Activated CD8-positive, alpha-beta memory T cell treated with anti-CD3 and anti-CD28 coated beads, Interleukin-2, amount 10 ng/mL, durations not matched to agents 7 days and 5 days (primary cell): ENCODE measurements at places on chromosomes 3 and 15.
A peak's percentile ranks its signal among the peaks of the same experiment; 100 is the strongest.

DNA sequence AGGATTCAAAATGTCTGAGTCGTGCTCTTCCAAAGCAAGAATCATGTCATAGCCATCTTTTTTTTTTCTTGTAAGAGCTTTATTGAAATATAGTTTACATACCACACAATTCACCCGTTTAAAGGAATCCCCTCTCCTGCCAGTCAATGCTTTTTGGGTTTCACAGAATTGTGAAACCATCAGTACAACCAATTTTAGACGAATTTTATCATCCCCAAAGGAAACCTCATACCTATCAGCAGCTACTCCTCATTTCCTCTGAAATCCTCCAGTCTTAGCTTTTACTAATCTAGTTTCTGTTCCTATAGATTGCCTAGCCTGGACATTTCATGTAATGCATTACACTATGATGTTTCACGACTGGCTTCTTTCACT is 39.6 kb downstream of the ADIPOQ start:
- no peak for DNase-seq

DNA sequence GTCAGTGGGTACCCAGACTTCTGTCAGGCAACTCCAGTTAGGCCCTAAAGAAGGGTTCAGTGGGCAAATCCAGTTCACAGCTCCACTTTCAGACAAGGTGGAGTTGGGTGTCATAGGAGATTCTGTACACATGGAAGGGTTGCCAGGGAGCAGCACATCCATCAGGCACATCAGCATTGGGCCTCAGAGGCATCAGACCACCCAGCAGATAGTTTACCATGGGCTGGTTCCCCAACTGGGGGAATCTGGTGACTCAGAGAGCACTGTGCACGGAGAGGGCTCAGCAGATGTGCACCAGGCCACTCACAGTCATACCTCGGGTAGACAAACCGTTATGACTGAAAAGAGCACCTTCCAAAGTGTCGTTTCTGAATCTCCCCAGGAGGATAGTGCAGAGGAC is 27.2 kb downstream of the SYNM start:
- DNase-seq: no peak

DNA sequence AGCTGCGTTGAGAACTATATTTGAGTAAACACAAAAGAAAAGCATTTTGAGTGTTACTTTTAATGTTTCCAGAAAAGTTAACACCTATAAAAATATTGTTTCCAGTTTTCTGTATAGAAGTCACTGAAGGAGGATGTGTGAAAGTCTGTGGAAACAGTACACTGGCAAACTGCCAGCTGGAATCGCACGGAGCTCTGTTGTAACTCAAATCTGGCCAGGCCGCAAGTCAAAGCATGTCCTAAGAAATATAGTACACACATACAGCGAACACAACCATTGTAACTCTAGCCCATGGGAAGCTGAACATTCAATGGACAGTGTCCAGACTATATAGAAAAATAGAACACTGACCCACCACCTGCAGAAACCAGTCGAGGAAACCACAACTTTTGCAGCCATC is 657.2 kb downstream of the FHIT start:
- DNase-seq: no peak

DNA sequence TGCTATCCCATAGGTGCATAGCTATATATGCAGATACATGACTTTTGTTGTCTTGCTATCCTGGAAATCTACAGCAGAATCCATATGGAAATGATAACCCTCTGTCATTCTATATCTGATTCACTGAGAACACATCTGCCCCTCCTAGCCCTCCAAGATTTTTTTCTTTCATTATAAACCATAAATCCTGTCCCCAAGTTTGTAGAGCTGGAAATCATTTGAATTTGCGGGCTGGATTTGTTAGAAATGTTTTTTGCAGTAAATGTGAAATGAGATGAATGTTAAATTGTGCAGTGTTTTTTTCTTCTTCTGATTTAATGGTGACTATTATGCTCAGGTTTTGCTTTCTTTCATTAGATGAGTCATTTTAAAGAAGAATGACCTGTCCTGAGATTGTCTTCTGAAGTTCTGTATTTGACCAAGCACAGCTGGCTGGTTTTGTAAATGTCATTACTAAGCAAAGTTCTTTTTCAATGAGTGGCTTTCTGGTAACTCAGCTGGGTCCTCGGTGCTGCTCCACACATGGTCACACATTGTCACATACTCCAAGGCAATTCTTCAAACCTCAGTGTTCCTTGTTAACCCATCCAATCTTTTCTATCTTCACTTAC is 25.3 kb upstream of the ABHD17C start:
- DNase-seq: no peak

DNA sequence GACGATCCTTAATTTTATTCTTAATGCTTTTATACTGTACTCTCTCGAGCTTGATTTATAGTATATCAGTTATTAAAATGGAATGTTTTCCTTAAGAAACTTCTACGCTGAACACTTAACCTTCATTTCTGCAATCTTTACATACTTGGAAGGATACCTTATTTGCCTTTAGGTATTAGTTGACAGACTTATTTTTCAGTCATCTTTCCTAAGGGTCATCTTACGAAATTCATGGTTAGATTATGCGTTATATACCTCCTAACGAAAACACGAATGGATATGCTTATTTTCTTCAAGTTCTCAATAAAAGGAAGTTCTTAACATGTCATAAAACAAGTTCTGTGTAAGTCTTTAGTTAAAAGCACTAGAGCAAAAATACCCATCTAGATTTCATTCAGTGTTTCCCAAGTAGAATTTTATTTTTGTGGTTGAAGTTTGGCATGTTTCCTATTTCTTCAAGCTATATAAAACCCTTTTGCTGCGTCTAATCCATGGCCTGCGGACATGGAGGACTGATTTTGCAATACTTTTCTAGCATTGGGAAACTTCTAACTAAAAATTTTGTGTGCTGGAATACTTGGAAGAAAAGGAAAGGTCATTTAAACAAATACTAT is 231.3 kb downstream of the TP63 start:
- no peak for DNase-seq

DNA sequence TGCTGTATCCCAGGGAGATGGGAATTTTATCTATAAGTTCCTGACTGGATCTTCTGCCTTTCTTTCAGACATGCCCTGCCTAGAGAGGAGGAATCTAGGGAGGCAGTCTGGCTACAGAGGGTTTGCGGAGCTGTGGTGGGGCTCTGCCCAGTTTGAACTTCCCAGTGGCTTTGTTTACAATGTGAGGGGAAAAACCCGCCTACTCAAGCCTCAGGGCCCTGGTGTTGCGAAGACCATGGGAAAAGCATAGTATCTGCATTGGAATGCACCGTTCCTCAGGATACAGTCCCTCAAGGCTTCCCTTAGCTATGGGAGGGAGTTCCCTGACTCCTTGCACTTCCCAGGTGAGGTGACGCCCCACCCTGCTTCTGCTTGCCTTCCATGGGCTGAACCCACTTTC is 168.7 kb downstream of the TMEM108 start:
- no peak for DNase-seq

DNA sequence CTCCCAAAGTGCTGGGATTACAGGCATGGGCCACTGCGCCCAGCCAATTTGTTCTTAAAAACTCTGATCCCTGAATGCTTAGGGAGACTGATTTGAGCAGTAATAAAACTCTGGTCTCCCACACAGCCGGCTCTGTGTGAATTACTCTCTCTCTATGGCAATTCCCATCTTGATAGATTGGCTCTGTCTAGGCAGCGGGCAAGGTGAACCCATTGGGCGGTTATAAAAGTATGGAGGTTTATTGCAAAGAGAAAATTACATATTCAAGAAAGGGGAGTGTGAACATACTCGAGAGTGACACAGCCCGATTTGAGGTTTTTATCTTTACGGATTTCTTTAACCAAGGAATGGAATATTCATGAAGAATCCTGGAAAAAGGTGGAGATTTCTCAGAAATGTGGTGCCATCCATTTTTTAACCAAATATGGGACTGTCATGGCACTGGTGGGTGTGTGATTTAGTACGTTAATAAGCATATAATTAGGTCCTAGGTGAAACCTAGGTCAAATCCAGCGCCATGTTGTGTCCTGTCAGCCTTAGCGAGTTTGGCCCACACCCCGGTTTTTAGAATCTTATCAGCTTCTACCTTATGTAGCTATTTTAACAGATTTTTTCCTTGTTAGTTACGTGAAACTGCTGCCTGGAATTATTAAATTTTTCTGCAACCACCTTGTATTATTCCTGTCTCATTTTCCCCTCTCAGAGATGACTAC is 7.2 kb upstream of the GMPS start:
- DNase-seq: no peak

DNA sequence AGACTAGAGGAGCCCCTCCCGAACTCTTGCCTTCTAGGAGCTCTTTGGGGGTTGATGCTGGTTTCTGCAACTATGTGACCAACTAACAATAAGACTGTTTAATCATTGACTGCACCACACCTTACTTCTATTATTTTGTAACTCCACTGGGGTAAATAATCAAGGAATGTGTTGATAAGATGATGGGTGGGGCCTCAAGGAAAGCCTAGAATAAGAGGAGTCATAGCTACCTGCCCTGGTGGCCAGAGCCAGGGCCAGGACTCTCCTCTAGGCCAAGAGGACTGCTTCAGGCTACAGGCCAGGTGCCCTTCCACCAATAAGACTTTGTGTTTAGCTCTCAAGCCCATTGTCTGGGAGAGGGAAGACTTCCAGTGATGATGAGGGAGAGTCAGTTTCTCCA is 41.2 kb upstream of the PIAS1 start:
- no peak for DNase-seq

GRCh38 chr15:58420579-58421043 is 11.2 kb upstream of the LIPC start:
- no peak for DNase-seq

DNA sequence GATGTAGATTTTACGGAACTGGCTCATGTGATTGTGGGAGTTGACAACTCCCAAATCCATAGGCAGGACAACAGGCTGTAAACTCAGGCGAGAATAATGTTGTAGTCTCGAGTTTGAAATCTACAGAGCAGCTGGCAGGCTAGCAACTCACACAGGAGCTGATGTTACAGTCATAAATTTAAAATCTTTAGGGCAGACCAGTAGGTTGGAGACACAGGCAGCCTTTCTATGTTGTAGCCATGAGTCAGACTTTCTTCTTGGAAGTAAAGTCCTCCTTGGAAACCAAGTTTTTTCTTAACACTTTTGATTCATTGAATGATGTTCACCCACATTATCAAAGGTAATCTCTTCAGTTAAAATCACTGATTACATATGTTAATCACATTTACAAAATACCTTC is 89.1 kb upstream of the ALCAM start:
- DNase-seq: no peak

DNA sequence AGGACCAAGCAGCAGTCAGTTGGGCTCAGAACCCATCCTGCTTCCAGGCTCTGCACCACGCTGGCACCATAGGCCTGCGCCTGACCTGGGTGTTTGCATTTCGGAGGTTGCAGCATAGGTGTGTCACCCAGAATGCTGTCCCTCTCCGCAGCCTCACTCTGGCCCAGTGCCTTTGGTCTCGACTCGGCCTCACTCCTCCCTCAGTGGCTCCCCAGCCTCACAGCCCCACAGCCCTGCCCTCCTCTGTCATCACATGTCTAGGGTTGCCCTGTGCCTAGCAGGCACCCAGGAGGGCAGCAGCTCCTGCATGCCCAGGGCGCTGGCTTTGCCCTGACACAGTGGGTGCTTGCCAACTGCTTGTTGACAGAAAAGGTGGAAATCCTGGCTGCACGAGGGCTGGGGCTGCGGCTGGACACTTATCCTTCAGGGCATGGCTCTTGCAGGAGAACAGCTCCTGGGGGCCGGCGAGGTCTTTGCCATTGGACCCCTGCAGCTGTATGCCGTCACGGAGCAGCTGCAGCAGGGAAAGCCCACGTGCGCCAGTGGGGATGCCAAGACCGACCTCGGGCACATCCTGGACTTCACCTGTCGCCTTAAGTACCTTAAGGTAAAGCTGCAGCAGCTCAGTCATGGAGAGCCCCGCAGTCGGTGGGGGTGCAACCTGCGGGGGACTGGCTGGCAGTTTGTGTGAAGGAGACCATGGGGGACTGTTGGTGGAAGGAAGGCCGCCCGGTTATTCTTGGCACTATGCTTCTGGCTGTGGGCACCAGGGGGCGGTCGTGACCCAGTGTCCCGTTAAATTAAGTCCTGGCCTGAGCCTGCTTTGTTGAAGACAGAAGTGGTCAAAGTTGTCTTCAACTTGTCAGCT is 16.2 kb downstream of the NISCH start:
- no peak for DNase-seq

GRCh38 chr15:69988541-69989225 is 109.0 kb downstream of the TLE3 start:
- DNase-seq: no peak

- no peak for DNase-seq
These were observed 16.9 kb upstream of the IFT57 start for GRCh38 chr3:108239082-108239481.

DNA sequence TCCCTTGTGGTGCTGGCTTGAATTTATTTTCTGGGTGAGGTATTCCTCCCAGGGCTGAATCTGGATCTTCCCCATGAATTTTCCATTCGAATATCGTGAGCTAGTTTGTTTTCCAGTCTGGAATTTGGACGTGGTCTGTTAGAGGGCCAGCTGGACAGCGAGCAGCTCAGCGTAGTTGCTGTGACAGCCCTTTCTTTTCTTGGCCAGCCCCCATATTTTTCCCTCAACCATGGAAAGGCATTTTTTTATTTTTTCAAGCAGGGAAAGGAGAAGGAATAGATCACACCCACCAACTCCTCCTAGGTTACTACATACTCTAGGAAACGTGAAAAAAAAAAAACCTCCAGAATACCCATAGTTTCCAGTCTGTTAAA is 152.0 kb downstream of the KLHL25 start:
- no peak for DNase-seq

- DNase-seq: peak; percentile 65
These were observed 1.5 kb downstream of the DLL4 start for GRCh38 chr15:40930430-40931299.

- no peak for DNase-seq
These were observed 56.2 kb upstream of the LPP start for GRCh38 chr3:188097791-188098190.

DNA sequence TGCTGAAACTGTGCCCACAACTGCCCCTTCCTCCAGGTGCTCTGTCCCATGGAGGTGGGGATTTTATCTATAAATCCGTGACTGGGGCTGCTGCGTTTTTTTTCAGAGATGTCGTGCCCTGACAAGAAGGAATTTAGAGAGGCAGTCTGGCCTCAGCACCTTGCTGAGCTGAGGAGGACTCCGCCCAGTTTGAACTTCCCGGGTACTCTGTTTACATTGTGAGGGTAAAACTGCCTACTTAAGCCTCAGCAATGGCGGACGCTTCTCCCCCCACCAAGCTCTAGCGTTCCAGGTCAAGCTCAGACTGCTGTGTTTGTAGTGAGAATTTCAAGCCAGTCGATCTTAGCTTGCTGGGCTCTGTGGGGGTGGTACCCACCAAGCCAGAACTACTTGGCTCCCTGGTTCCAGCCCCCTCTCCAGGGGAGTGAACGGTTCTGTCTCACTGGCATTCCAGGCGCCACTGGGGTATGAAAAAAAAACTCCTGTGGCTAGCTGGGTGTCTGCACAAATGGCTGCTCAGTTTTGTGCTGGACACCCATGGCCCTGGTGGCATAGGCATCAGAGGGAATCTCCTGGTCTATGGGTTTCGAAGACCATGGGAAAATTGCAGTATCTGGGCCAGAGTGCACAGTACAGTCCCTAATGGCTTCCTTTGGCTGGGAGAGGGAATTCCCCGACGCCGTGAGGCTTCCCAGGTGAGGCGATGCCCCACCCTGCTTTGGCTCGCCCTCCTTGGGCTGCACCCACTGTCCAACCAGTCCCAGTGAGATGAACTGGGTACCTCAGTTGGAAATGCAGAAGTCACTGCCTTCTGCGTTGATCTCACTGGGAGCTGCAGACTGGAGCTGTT is 68.5 kb upstream of the SGO1 start:
- DNase-seq: no peak

GRCh38 chr15:96181217-96181616 is 149.3 kb upstream of the NR2F2 start:
- DNase-seq: no peak

- no peak for DNase-seq
These were observed 236.8 kb upstream of the GBE1 start for GRCh38 chr3:81998139-81998755.
